ENCODE measurements at places on chromosomes 11 and 22.

DNA sequence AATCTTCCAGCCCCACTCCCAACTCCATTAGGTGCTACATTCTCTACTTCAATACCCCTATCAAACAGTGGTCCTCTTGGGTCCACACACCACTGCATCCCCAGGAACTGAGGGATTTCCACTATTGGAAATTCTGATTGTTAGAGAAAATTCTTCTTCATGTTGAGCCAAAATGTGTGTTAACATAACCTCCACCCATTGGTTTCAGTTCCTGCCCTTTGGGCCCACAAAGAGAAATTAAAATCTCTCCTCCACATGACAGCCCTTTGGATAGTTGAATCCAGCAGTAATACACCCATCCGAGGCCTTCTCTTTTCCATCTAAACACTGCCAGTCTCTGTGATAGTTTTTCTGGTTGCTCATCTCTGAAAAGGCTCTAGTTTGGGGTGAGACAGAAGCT is 2.1 kb downstream of the VSIG2 start:
- DNase-seq, result no peak

- no peak for DNase-seq
These were observed 2.9 kb downstream of the TRPT1 start for GRCh38 chr11:64223001-64223651.

GRCh38 chr11:2776351-2777061 is 76.7 kb upstream of the KCNQ1OT1 start:
- DNase-seq, result peak; percentile 17

GRCh38 chr11:788009-788640 is 1.8 kb downstream of the CEND1 start:
- peak; percentile 25 for DNase-seq

DNA sequence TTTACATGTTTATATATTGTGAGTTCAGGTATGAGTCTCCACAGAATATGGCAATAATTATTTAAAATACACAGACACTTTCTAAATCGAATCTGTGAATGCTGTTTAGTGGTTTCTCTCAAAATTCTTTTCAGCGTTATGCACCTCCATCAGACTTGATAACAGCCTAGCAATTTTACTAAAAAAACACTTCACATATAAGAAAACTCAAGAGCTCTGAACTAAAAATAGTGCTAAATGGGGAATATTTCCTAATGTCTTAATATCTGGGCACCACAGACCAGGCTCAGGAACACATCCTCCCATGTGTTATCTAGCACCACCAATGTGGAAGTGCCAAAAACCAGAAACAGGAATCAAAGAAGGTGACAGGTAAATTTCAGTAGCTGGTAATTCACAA is 47.9 kb downstream of the ARHGAP32 start:
- no peak for DNase-seq

DNA sequence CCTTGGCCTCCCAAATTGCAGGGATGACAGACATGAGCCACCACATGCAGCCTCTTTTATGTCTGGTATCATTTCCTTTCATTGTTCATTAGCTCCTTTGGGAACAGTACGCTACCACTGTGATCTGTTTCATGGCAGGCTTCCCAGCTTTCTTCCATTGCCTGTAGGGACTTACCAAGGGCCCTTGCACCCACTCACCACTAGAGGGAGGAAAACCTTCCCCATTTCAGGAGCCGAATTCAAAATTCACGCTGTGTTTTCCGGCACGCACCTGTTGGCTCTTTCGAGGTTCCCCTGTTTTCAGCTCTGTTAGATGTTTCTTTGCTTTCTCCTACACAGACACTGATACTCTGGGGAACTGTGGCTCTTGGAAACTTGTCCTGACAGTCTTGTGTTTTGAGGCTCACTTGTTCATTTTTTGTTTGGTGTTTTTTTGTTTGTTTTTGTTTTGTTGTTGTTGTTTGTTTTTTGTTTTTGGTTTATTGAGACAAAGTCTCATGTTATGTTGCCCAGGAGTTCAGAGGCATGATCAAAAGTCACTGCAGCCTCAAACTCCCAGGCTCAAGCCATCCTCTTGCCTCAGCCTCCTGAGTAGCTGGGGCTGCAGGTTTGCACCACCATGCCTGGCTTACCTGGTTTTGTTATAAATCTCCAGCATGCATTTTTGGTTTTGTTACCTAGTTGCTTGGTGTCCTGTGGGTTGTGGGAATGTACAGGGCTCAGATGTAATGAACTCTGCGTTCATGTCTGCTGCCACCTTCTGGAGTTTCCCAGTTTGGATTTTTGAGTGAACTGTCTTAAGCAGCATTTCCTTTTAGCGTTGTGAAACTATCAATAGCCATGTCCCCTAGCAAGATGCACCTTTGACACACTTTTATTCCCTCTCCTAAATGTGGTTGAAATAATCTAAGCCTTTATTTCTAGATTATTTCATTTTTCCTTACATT is 2.3 kb downstream of the KRTAP5-11 start:
- peak; percentile 56 for DNase-seq

GRCh38 chr11:80650966-80651365 is 1210.1 kb upstream of the TENM4 start:
- DNase-seq, result no peak

DNA sequence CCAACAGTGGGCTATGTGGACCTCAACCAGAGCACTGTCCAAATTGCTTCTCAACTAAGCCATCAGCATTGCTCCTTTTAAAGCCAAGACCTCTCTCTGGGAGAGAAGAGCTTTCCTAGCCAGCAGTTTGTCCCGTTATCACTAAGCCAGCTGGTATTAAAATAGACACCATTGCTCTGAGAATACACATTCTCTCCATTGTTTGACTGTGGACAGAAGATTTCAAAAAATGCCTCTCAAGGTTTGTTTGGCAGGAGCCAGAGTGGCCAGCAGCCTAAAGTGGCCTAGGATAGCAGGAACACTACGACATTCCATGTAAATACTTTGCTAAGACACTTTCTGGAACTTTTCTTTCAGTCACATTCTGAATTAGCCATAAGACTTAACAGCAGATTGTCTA is 41.3 kb downstream of the EIF4ENIF1 start:
- DNase-seq, result no peak

DNA sequence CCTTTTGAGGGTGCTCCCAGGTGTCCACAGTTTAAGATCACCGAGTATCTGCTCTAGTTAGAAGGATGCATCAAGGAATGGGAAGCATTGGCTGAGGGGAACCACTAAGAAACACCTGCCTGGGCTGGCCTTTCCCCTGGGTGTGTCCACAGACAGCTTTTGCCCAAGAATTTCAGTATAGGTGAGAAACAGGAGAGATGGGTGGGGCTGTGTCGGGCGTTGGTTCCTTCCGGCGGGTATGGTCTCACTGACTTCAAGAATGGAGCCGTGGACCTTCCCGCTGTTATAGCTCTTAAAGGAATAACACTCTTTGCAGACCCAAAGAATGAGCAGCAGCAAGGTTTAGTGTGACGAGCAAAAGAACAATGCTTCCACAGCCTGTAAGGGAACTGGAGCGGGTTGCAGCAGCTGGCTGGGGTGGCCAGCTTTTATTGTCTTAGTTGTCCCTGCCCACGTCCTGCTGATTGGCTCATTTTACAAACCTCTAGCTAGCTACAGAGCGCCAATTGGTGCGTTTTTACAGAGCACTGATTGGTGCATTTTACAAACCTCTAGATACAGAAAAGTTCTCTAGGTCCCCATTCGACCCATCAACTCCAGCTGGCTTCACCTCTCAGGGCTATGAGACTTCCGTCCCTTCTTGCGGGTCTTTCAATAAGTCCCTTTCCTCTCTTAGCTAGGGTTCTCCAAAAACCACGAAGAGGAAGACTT is 2.4 kb downstream of the FADS1 start:
- DNase-seq, result peak; percentile 35

GRCh38 chr11:88683024-88683423 is 345.5 kb upstream of the CTSC start:
- DNase-seq, result peak; percentile 26

GRCh38 chr11:33907421-33907820 is 15.5 kb upstream of the LMO2 start:
- DNase-seq, result no peak

DNA sequence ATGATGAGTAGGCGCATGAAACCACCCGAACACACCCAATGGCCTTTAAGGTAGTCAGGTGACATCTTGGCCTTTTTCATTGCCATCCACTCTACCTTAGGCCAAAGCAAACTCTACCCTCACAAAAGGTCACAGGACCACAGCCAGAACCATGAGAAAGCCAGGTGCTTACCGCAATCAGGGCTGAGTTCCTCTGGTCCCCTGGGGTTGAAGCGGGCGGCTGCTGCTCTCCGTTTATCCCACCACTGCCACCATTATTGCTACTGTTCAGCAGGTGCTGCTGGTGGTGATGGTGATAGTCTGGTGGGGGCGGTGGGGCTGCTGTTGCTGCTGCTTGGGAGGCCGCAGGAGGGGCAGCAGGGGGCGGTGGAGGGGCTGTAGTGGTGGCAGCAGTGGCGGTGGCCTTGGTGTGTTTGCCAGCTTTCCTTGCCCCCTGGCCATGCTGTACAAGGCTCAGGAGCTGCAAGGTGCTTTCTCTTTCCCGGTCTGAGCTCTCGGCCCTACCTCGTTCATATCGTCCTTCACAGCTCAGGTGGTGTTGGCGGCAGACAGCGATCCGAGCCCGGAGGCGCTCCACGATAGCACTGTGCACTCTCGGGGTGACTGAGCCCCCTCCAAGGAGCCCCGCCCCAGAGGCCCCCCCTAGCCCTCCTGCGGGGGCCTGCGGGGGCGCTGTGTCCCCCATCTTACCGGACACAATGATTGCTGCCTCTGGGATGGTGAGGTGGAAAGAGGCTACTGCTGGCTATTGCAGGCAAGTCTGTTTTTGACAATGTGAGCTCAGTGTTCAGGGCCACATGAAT is 1.6 kb downstream of the MAML2 start:
- DNase-seq, result peak; percentile 24

DNA sequence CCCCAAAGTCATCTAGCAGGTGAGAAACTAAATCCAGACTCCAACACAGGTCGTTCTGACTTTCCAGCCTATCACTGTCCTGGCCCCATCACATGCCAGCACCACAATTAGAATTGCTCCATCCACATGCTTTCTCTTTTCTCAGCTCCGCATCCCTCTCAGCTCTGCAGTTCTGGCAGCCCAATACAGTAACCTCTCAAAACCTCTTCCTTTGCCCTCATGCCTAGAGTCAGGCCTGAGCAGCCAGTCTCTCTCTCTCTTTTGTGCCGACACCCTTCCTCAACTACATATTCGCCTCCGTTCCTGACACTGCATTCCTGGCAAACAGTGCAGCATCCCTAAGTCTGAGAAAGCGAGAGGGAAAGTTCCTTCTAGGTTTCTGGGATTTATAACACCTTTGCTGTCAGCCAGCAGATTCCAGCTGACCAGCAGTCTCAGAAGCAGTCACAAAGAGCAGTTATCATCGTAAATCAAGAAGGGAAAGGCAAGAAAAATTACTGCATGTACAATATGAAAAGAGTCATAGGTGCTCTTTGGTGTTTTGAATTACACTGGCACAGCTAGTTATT is 258.0 kb downstream of the FAT3 start:
- DNase-seq, result no peak

DNA sequence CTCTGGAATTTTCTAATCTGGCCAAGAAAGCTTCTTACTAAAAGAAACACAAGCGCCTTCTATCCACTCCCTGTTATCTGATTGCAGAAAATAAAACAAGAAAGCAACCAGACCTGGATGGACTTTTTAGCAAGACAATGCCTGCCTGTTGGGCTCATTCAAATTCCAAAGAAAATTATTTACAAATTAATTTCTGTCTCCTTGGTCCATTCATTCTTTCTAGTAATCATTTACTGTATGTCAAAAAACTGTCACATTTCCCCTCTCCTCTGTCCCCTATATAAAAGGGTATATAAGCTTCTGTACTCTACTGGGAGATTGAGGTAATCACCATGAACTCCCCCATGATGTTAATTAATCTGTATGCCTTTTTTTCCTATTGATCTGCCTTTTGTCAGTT is 279.9 kb downstream of the DLG2 start:
- no peak for DNase-seq

GRCh38 chr11:60315871-60316270 is 11.2 kb upstream of the MS4A6E start:
- no peak for DNase-seq

- no peak for DNase-seq
These were observed 239.0 kb downstream of the TENM4 start for GRCh38 chr11:79201677-79202347.

DNA sequence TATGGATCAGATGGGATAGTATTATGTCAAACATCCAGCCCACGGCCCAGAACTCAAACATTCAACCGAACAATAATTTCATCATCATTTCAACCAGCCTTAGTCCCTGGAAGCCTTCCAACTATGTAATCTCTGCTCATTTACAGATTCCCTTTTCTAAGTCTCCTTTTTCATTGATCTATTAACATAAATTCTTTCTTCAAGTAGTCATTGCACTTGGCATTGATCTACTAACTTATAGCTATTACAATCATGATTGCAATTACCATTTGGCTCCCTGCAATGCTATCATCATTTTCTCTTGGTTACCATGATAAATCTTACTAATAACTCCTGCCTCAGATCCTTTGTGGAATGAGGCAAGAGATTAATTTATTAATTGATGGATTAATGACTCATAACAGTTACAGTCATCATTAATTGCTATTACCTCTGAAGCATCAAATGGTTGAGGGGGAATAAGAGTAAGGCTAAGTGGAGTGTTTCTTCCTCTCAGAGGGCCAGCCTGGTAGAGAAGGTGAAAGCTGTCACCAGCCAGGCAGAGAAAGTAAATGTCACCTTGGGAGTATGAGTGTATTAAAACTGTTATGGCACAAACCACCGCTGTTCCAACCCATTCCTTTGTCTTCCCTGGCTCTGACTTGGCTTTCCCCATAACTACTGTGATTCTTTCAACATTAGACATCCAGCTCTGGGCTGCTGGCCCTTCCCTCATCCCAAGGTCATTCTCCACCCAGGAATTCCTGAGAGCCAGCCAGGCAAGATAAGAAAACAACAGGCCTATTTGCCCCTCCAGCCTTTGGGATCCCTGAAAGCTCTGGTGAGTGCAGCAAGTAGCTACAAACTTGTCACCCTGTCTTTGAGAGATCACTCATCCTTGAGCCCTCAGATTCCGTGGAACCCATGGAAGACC is 174.7 kb downstream of the RRAS2 start:
- no peak for DNase-seq

DNA sequence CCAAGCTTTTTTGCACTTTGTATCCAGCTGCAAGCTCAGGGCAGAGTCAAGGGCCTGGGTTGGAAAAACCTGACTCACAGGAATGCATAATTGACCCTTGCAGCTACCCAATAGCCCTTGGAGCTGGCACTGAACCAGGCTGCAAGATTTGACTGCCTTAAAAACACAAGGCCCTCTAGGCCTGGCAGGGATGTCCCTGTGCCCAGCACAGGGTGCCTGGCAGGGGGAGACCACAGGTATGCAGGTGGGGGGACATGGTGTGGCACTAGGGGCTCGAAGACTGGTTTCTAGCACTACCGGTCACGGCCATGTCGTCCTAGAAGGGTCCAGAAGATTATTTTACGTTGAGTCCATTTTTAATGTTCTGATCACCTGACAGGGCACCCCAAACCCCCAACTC is 30.2 kb downstream of the SBF1 start:
- no peak for DNase-seq
